ENCODE measurements at places on chromosomes 3 and 15.
A peak's percentile ranks its signal among the peaks of the same experiment; 100 is the strongest.

DNA sequence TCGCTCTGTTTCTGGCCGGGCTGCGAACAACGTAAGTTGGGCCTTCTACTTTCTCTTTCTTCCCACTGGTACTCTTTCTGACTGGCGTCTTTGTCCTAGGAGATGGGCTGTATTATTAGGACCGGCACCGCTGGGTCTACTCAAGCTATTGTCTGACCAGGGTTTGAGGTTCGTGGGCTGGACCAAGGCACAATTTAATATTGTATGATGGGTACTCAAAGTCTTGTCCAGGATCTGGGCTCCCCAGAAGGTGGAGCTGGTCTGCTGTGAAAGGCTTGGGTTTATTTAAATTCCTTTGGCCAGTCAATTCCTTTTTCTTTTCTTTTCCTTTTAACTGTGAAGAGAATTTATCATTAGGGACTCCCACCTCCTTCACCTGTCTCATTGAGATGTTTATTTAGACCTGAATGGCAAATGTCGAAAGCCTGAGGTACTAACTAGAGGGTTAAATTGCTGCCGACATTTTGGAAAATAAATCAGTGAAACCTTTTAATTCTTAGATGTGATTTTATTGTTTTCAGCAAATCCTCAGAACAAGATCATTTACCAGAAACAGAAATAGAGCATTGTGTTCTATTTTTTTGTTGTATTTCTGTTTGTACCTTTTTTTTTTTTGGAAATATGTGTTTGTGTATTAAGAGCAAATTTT is 410 bp downstream of the LRRC49 start:
- H3K4me3 ChIP-seq: peak overlapping the region; percentile 54
- peak overlapping the region; percentile 47 for H3K27ac ChIP-seq
- no peaks in the 10 kb centered on the region for H3K36me3 ChIP-seq
- peaks cover 5% of the 10 kb centered on the region for H3K4me1 ChIP-seq

- H3K27ac ChIP-seq: no peak overlapping the region
- H3K4me3 ChIP-seq: no peak overlapping the region
- H3K27me3 ChIP-seq: peaks cover 24% of the 10 kb centered on the region
- H3K4me1 ChIP-seq: peaks cover 1% of the 10 kb centered on the region
- DNase-seq: no peak
Observed at GRCh38 chr3:128482175-128482574, 10.8 kb downstream of the GATA2 start.

GRCh38 chr3:46871222-46871621 is 6.3 kb upstream of the PTH1R start:
- no peak overlapping the region for H3K4me3 ChIP-seq
- peaks cover 61% of the 10 kb centered on the region for H3K4me1 ChIP-seq
- no peaks in the 10 kb centered on the region for H3K36me3 ChIP-seq

DNA sequence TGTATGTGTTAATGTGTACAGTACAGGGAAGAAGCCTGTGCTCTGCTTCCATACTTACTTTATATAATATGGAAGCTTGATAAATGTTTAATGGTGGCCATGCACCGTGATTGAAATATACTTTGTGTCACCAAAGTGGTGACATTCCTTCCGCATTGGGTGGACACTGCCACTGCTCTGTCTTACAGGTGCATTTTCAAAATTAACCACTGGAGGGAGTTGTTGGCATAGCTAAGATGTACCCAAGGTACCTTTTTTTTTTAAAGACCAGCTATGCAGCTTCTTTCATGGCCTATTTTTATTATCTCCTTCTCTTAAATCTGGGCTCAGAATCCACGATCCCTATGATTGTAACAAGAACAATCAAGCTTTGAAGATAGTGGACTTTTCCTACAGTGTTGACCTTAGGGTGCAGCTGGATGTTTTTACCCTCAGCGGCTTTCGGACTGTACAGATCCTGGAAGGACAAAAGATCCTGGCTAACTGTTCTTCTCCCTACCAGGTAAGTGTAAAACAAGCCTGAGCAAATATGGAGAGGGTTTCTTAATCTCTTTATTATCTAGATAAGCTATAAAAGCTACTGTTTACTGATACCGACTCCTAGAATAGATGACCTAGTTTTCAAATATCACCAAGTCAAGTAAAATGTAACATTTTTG is 21.6 kb upstream of the PAK6 start:
- H3K27ac ChIP-seq: no peak overlapping the region
- H3K4me1 ChIP-seq: no peaks in the 10 kb centered on the region
- no peak overlapping the region for H3K4me3 ChIP-seq
- H3K27me3 ChIP-seq: no peaks in the 10 kb centered on the region

- no peak overlapping the region for H3K4me3 ChIP-seq
- no peaks in the 10 kb centered on the region for H3K27me3 ChIP-seq
- no peak overlapping the region for H3K27ac ChIP-seq
- no peak for DNase-seq
Observed at GRCh38 chr3:73718326-73719110, 93.8 kb upstream of the PDZRN3 start.

- no peaks in the 10 kb centered on the region for H3K36me3 ChIP-seq
- no peak overlapping the region for H3K27ac ChIP-seq
- no peaks in the 10 kb centered on the region for H3K27me3 ChIP-seq
- no peak for DNase-seq
Observed at GRCh38 chr3:59758672-59759071, 708.8 kb upstream of the CFAP20DC start.

DNA sequence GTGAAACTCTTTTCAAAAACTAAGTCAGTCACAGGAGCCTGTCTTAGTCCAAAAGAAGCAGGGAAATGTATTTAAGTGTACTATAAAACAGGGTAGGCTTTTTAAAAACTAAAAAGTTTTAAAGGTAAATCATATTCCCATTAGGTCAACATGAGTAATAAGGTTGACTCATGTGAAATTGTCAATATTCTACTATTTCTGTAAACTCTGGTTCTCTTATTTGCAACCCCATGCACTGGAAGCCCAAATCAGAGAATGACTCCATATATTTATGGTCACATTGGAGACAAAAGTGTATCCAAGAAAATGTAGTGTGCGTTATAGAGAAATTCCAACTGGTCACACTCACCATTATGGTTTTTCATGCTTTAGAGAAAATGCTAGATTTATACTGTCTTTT is 600.3 kb upstream of the TGFBR2 start:
- no peak overlapping the region for H3K27ac ChIP-seq
- no peak for DNase-seq
- no peaks in the 10 kb centered on the region for H3K4me1 ChIP-seq
- H3K4me3 ChIP-seq: no peak overlapping the region
- H3K36me3 ChIP-seq: no peaks in the 10 kb centered on the region
- no peaks in the 10 kb centered on the region for H3K27me3 ChIP-seq

DNA sequence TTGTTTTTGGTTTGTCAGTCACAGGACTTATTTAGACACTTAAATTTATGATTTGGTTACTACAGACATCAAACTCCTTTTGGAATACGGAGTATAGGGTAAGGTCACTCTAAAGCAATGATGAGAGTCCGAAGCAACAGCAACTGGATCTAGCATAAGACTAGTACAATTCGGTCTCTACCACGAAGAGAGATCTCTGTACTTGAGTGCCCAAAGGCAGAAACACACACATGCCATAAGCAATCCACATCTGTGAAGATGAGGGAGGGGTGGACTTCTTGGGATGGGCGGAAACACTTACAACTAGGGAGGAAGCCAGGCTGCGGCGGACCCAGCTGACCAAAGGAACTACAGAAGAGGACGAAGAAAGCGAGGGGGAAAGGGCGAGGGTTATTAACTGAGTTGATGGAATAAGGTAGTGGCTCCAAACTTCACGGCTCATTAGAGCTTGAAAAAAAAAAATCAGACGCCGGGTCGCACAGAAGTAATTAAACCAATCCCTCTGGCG is 595 bp downstream of the DPH6 start:
- H3K27me3 ChIP-seq: no peaks in the 10 kb centered on the region
- peak overlapping the region; percentile 89 for H3K4me3 ChIP-seq
- H3K27ac ChIP-seq: peak overlapping the region; percentile 96
- DNase-seq: peak; percentile 49
- H3K4me1 ChIP-seq: peaks cover 9% of the 10 kb centered on the region
- no peaks in the 10 kb centered on the region for H3K36me3 ChIP-seq

DNA sequence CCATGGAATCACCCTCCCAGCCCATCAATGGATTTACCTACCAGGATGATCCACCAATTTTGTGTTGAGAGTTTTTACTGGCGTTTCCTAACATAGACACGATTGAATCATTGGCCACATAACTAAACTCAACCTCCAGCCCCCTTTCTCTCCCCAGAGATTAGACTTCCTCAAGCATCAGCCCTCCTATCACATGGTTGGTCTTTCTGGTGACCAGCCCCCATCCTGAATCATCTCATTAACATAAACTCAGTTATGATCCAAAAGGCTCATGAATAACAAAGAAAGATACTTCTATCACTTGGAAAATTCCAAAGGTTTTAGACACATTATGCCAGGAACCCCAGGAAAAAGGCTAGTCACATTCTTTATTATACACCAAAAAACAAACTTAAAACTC is 21.2 kb downstream of the PRKAR2A start:
- no peaks in the 10 kb centered on the region for H3K27me3 ChIP-seq
- DNase-seq: no peak
- H3K4me3 ChIP-seq: no peak overlapping the region

DNA sequence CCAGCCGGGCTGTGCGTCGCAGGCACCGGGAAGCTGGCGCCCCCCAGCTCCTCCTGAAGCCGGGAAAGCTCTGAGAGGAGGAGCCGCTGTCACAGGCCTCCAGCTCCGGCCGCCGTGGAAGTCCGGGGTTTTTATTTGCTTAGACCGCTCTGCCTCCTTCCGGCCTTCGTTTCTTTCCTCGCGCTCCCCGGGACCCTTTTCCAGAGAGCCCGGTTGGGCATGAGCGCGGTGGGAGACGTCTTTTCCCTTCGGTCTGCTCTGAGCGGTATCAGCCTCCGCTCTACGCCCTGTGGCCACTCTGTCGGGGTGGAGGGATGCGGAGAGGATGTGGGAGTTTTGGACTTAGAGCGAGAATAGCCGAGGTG is 559 bp downstream of the SENP5 start:
- H3K4me1 ChIP-seq: peaks cover 22% of the 10 kb centered on the region
- peak overlapping the region; percentile 64 for H3K4me3 ChIP-seq
- no peak for DNase-seq
- no peaks in the 10 kb centered on the region for H3K27me3 ChIP-seq
- H3K27ac ChIP-seq: peak overlapping the region; percentile 83

GRCh38 chr15:97547381-97547780 is 413.1 kb upstream of the ARRDC4 start:
- H3K27me3 ChIP-seq: no peaks in the 10 kb centered on the region
- H3K4me3 ChIP-seq: no peak overlapping the region
- no peak overlapping the region for H3K27ac ChIP-seq
- no peak for DNase-seq
- no peaks in the 10 kb centered on the region for H3K36me3 ChIP-seq

GRCh38 chr15:49627407-49627877 is 6.6 kb downstream of the DTWD1 start:
- no peak overlapping the region for H3K27ac ChIP-seq
- H3K4me3 ChIP-seq: no peak overlapping the region
- no peaks in the 10 kb centered on the region for H3K4me1 ChIP-seq
- H3K36me3 ChIP-seq: peaks cover 10% of the 10 kb centered on the region

DNA sequence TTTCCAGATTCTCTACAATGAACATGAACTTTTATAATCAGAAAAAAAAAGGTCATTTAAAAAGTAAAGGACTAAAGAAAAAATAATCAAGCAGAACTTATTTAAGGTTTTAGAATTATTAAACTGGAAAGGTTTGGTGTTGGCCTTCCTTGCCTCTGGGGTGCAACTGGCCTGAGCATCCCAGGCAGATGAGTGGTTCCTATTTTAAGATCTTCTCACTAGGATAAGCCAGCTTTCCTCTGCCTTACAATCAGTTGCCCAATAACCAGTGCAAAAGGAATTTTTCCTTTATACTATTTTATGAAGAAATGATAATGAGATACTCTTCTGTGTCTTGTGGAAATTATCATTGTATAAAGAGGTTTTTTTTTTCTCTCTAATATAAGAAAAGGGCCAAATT is 56.6 kb downstream of the SEC22A start:
- H3K4me3 ChIP-seq: no peak overlapping the region
- H3K27ac ChIP-seq: no peak overlapping the region
- DNase-seq: no peak

DNA sequence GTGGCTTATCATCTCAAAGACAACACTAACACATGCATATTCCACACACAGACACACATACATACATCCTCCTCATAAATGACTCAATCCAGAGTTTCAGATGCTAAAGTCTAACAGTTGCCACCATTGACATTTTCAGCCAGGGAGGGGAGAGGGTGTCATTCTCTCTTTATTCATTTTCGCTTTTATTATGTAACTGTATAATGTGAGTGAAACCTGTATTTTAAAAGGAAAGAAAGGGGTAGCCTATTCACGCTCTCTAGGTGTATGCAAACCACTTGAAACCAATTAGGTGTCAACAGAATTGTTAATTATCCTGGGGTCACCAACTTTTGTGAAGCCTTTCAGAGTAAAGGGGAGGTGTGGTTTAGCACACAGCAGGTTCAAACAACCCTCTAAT is 1282.9 kb downstream of the ROBO2 start:
- H3K4me1 ChIP-seq: no peaks in the 10 kb centered on the region
- no peaks in the 10 kb centered on the region for H3K36me3 ChIP-seq
- no peaks in the 10 kb centered on the region for H3K27me3 ChIP-seq
- no peak overlapping the region for H3K4me3 ChIP-seq
- no peak overlapping the region for H3K27ac ChIP-seq
- no peak for DNase-seq

DNA sequence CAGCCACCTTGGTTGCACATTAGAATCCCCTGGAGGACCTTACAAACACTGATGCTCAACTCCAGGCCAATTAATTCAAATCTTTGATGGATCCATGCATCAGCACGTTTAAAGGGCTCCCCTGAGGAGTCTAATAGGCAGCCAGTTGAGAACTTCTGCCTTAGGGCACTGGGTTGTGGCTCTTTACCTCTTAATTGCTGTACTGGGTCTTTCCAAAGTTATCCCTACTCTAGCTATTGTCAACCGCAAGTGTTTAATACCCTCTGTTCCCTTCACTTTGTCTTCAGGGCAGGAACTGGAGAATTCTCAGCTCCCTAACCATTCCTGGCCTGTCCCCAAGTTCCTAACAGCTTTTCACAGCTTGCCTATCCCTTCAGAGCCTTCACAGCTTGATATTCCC is 15.0 kb upstream of the FAM174B start:
- H3K4me3 ChIP-seq: no peak overlapping the region
- peaks cover 25% of the 10 kb centered on the region for H3K4me1 ChIP-seq
- no peaks in the 10 kb centered on the region for H3K27me3 ChIP-seq
- H3K36me3 ChIP-seq: no peaks in the 10 kb centered on the region
- no peak for DNase-seq
- no peak overlapping the region for H3K27ac ChIP-seq

- peak; percentile 69 for DNase-seq
- no peak overlapping the region for H3K4me3 ChIP-seq
- H3K27ac ChIP-seq: peak overlapping the region; percentile 43
- H3K27me3 ChIP-seq: no peaks in the 10 kb centered on the region
- H3K36me3 ChIP-seq: no peaks in the 10 kb centered on the region
- H3K4me1 ChIP-seq: peaks cover 37% of the 10 kb centered on the region
Observed at GRCh38 chr15:58521293-58521991, 89.7 kb downstream of the LIPC start.

- no peaks in the 10 kb centered on the region for H3K36me3 ChIP-seq
- H3K4me1 ChIP-seq: peaks cover 27% of the 10 kb centered on the region
- no peak overlapping the region for H3K4me3 ChIP-seq
- peak overlapping the region; percentile 60 for H3K27ac ChIP-seq
- DNase-seq: peak; percentile 59
- no peaks in the 10 kb centered on the region for H3K27me3 ChIP-seq
Observed at GRCh38 chr3:55690726-55691125, 203.6 kb upstream of the WNT5A start.
